ENCODE measurements at places on chromosomes 6 and 20. TPM values are rescaled to one million over a fixed set of nuclear protein-coding genes. Genes with fewer than 3 reads are reported as not detected.

PDE7B gene
- 0.14 TPM for total RNA-seq

- no peak for DNase-seq
Observed at GRCh38 chr6:75906871-75907270, 157.8 kb downstream of the MYO6 start.

- no peak for DNase-seq
Observed at GRCh38 chr20:32634041-32634805, 39.5 kb downstream of the C20orf203 start.

DNA sequence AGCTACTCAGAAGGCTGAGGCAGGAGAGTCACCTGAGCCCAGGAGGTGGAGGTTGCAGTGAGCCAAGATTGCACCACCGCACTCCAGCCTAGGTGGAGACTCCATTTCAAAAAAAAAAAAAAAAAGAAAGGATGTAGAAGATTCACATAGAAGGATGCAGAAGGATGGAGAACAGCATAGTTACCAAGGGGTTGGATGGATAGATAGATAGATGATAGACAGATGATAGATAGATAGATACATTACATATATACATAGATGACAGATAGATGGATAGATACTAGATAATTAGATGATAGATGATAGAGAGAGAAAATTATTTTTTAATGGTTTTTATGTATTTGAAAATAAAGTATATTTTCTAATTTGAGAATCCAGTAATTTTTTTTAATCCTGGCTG lies 160.7 kb upstream of the ARID1B start:
- no peak for DNase-seq

DNA sequence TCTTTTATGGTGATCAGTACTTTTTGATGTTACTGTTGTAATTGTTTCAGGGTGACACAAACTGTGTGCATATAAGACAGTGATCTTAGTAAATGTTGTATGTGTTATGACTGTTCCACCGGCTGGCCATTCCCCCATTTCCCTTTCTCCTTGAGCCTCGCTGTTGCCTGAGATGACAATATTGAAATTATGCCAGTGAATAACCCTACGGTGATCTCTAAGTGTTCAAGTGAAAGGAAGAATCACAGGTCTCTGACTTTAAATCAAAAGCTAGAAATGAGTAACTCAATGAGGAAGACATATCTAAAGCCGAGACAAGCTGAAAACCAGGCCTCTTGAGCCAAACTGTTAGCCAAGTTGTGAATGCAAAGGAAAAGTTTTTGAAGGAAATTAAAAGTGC lies 32.3 kb downstream of the TULP4 start:
- no peak for DNase-seq

ANKEF1 gene
- 1.8 TPM for total RNA-seq

- DNase-seq, result no peak
Observed at GRCh38 chr6:24574809-24575208, 71.2 kb downstream of the KIAA0319 start.

GRCh38 chr20:33812908-33813462 lies 1.8 kb downstream of the CHMP4B start:
- DNase-seq, result no peak

GRCh38 chr6:97443408-97444080 lies 160.5 kb upstream of the MMS22L start:
- no peak for DNase-seq

DNA sequence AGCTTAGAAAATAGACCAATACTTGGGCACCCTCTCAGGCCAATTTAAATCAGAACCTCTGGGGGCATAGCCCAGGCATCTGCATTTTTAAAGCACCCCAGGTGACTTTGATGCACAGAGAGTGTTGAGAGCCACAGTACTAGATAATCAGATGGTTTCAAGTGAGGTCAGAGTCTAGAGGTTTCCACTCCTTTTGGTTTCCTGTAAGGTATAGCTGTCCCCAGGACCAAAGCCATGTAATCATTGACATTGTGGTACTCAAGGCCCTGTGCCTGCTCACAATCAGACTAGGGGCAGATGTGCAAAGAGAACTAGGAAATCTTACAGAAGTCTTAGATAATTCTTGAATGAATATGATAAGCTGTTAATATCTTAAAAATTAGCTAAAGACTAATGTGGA lies 9.1 kb downstream of the FILIP1 start:
- DNase-seq, result no peak

DZANK1 gene
- total RNA-seq, result 2.2 TPM

DNA sequence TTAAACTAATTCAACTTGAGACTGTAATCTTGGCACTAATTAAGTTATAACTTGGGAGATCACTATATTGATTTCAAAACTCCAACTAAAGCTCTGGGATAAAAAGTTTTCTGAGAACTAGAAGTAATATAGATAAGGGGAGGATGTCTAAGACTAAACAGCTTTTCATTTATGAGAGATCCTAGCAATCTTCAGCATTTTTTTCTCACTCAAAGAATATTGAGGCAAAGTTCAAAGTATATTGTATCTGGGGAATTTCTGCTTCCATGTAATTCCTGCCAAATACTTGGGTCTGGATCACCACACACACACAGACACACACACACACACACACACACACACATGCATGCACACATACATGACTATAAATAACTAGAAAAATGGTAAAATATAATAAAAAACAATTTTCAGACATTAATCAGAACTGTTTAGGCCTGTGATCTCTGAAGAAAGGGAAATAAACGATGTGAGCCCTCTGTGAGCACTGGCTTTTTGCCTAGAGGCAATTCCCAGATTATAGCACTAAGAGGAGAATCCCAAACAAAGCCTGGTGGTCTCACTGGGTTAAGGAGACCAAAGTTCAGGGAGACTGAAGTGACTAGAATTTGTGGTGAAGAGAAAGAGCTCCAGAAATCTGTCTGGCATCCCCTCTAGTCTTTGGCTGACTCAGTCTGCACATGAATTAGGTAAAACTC lies 92.8 kb downstream of the ADAT2 start:
- DNase-seq, result no peak

C6orf58 gene
- total RNA-seq, result not detected

- DNase-seq, result no peak
Observed at GRCh38 chr6:119470893-119471542, 121.5 kb upstream of the MAN1A1 start.

GRCh38 chr20:53163486-53163885 lies 191.3 kb downstream of the TSHZ2 start:
- no peak for DNase-seq

GRCh38 chr20:50335105-50335504 lies 144.5 kb downstream of the CEBPB start:
- no peak for DNase-seq

- DNase-seq, result no peak
Observed at GRCh38 chr6:41573276-41573675, 27.1 kb downstream of the FOXP4 start.

ZNF292 gene
- total RNA-seq, result 65.9 TPM

GRCh38 chr20:5658912-5659345 lies 91.3 kb upstream of the SHLD1 start:
- DNase-seq, result no peak

GRCh38 chr6:166036316-166037095 lies 131.1 kb downstream of the TBXT start:
- DNase-seq, result no peak

ZBTB46 gene
- 1.2 TPM for total RNA-seq
